Right atrium auricular region (tissue), 2 donors: ENCODE measurements at places on chromosomes 2 and 18. TPM values are rescaled to one million over a fixed set of nuclear protein-coding genes. Genes with fewer than 3 reads are reported as not detected.

DNA sequence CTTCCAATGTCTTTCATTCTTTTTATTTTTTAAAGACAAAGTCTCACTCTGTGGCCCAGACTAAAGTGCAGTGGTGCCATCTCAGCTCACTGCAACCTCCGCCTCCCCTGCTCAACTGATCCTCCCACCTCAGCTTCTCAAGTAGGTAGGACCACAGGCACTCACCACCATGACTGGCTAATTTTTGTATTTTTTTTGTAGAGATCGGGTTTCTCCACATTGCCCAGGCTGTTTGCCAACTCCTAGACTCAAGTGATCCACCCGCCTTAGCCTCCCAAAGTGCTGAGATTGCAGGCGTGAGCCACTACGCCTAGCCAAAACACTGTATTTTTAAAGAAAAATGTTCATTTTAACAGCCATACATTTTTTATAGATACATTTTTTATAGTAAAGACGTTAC, 12.7 kb downstream of the GCKR start:
- no peak for DNase-seq

DNA sequence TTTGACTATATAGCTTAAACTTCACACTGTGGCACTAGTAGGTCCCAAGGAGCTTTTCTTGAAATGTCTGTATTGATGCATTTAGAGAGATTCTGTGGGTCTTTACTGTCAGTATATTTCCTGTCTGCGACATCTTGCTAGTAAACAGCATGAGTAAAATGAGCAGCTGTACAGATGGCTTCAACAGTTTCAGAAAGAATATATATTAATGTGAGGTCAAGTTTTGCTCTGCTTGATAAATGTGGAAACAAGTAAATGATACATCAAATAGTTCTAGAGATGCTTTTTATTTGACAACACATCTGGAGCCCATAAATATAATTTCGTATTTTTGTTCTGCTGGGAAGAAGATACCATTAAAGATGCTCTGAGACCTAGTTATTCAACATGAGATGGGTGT, 310.9 kb upstream of the COL3A1 start:
- DNase-seq: no peak

- DNase-seq: no peak
These were observed 23.3 kb downstream of the SLC30A6 start for GRCh38 chr2:32189011-32189410.

DNA sequence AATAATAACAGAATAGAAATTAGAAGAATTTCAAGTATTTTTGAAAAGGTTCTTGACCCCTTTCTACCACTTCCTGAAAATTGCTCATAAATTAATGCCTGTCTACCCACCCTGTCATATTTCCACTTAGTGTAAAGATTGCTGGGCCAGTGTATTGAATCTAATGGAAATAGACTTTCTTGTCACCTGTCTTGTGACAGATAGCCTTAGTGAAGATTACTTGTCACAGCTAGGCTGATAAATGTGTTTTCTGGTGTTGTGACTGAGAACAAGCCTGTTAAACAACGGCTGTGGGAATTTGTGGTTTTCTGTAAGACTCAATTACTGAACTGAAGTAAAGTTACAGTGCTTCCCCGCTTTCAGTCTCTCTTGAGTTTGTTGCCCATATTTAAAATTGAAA, 37.0 kb downstream of the PIK3C3 start:
- DNase-seq: no peak

DNA sequence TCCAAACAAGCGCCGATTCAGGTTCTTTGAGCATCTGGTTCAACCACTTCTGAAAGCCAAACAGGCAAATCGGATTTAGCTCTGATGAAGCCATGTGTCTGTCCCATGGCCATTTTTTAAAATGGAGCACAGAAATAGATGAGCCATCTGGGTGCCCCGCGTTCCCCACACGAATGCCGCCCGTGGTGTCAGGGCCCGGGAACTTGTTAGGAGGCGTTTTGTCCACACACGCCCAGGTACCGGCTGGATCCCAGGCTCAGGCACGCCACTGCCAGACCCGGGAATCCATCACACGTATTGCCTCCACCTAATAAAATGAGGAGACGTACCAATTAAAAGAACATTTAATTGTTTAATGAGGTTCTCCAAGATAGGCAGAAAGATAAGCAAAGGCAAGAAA, 374.4 kb upstream of the SALL3 start:
- no peak for DNase-seq

DNA sequence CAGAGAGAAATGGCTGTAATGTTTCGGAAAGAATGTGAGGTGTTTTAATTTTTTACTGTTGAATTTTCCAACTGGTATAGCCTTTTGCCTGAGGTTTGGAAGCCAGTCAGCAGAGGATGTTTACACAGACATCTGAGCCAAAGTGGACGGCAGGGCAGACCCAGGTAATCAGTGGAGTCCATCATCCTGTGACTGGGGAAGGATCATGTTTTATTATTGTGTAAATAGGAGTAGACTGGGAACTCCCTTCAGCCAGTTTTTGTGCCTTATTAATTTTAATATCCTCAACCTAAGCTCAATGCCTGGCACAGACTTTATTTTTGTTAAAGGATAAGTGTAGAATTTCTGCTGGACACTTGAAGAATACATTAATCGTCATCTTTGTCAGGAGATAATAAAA, 142.0 kb upstream of the GAREM1 start:
- DNase-seq: no peak

GRCh38 chr2:159151198-159152127, 135.0 kb downstream of the WDSUB1 start:
- DNase-seq: no peak

DNA sequence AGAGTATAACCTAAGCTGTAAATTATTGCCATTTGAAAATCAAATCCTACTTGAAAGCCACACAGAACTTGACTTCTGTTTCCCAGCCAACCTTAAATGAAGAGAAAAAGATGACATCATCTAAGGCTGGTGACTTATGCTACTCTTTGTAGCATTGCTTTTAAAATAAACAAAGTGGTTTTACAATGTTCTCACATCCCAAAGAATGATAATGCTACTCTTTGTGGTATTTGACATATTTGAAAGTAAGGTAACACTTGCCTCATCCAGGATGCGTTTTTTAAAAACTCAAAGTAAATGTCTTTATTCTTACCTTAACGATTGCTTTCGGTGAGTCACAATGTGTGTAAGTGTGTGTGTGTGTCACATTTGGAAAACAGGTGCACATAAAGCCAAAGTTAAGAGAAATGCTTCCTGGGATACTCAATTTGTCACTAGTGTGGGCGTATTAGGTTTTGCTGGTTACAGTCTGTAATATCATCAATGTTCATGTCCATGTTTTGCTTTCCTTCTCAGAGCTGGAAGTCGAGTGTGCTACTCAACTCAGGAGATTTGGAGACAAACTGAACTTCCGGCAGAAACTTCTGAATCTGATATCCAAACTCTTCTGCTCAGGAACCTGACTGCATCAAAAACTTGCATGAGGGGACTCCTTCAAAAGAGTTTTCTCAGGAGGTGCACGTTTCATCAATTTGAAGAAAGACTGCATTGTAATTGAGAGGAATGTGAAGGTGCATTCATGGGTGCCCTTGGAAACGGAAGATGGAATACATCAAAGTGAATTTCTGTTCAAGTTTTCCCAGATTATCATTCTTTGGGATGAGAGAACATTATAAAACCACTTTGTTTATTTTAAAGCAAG, 2.6 kb downstream of the PMAIP1 start:
- no peak for DNase-seq

DNA sequence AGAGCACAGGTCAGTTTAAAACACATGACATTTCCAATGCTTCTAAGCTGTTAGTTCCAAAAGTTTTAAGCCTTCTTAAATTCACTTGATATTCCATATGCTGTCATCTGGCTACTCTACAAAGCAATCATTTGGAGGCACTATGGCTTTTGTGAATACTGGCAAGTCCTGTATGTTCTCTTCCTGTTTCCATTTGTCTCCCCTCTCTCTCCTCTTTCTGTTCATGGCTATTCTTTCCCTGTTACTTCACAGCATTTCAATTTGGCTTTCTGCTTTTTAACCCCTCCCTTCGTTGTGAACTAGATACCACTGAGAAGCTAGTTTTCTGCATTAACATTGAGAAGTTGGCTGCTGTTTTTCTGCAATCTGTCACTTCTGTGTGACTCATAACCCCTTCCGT, 1337.2 kb upstream of the CELF4 start:
- no peak for DNase-seq

DNA sequence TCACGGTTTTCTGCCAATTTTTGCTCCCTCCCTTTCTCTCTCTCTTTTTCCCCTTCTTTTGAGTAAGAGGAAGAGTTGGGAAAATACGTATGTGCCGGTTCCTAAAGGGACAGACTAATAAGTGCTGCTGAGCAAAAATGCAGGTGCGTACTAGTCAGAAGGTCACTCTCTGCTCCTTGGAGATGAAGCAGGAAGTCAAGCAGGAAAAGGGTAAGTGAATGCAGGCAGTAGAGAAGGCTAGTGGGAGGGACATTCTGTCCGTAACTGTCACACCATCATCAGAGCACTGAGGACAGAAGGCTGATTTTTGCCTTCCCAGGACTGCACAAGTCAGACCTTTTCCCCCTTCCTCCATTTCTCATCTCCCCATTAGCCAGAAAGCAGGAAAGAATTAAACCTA, 105.7 kb downstream of the CDH2 start:
- DNase-seq: no peak

DNA sequence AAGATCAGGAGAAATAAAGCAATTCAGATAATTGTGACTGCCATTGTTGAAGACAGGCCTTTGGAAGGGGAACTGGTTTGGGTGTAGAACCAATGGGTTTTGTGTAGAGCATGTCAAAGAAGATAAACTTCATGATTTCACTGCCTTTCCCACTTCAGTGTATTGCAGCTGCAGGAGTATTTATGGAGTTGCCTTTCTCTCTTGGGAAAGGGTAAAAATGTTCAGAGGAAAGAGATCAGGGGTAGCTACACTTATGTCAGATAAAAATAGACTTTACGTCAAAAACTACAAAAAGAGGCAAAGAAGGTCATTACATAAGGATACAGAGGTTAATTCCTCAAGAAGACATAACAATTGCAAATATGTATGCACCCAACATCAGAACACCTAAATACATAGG, 249.4 kb downstream of the PLCL1 start:
- no peak for DNase-seq

DNA sequence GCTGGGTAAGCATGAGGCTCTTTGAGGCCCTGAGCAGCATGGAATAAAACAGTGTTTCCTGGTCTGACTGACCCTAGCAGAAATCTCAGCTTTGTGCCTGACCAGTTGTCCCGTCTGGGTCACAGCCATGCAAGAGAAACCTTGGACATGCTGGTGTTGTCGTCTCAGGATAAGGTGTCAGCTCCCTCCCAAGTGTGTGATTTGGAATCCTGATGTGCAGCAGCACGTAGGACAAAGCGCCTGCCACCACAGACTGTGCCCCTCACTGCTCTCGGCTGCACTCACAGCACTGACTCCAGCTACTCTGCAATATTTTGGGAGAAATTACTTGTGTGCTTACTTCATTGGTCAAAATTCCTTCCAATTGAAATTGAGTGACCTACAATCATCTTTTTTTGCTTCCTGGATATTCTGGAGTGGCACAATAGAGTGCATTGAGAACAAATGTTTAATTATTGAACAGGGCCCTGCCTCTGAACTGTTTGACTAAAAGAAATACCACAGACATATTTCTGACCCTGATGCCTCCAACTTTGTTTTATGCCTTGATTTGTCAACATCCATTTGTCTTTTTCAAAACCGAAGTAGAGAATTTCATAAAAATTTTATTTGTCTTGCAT, 352.4 kb downstream of the SOCS6 start:
- DNase-seq: no peak

DNA sequence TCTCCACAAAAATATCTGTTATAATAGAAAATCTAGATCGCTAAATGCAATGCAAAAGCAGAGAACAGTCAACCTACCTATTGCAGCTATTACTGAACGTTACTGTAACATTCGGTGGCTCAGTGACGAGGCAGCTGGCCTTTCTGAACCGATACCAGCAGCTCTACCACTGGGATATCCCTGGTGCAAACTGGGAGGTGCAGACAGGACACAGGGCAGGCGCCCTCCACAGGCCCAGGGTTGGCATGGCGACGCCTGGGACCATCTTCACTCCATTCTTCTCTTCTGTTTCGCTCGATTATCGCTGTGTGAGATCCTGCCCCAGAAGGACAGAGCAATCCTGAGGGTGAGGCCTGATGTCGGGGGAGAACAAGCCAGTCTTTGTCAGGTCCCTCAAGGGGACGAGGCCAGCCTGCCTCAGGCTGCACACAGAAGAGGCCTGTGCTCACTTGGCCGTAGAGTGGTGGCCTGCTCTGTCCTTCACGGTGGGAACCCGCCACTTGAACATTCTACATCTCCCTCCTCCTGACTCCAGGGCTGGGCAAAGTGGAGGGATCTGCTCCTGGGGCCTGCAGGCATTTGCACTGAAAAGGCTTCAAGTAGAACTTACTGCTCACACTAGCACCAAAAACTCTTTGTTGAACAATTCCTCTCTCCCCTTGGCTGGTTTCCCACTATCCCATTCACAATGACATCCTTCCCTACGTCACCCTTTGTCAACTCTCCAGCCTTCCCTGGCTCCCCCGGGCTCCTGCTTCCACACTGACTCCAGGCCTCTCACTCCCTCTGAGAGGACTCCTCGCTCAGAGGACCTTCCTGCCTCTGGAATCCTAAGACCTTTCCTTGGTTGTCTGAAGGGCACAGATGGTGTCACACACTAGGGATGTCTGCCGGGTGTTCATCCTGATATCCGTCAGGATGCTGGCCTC, 49.7 kb downstream of the CYRIA start:
- no peak for DNase-seq

- no peak for DNase-seq
These were observed 35.3 kb downstream of the MEIS1 start for GRCh38 chr2:66470199-66470598.

- no peak for DNase-seq
These were observed 35.9 kb downstream of the PTPN4 start for GRCh38 chr2:119795309-119796303.

GRCh38 chr2:229085439-229085838, 185.6 kb downstream of the PID1 start:
- DNase-seq: no peak

DNA sequence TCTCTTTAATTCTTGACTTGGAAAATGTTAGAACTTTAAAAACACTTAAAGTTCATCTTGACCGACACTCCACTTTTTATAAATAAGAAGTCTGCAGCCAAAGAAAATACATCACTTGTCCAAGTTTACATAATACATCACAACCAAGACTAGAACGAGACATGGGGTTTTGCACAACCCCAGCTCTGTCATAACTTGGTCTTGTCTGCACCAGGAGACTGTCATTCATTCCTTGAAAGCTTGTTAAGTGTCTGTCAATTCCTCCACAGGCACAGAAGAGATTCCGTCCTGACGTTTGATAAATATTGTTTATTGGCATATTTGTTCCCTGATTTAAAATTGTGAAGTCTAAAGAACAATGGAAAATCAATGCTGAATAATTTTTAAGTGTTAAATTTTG, 139.5 kb upstream of the SETBP1 start:
- no peak for DNase-seq

GRCh38 chr2:210527286-210527685, 29.1 kb upstream of the CPS1 start:
- no peak for DNase-seq

Gene EPHA4
- total RNA-seq: 107 TPM

Gene PLB1
- total RNA-seq: 2.1 TPM

Gene ACOXL
- total RNA-seq: 0.55 TPM

Gene ABCB11
- 0.33 TPM for total RNA-seq

Gene SP100
- 66.5 TPM for total RNA-seq

Gene MFSD2B
- 0.30 TPM for total RNA-seq

Gene TBR1
- total RNA-seq: not detected

Gene QPCT
- 1.1 TPM for total RNA-seq

Gene NGEF
- total RNA-seq: 1.4 TPM
